ENCODE measurements at places on chromosomes 5 and 9.

DNA sequence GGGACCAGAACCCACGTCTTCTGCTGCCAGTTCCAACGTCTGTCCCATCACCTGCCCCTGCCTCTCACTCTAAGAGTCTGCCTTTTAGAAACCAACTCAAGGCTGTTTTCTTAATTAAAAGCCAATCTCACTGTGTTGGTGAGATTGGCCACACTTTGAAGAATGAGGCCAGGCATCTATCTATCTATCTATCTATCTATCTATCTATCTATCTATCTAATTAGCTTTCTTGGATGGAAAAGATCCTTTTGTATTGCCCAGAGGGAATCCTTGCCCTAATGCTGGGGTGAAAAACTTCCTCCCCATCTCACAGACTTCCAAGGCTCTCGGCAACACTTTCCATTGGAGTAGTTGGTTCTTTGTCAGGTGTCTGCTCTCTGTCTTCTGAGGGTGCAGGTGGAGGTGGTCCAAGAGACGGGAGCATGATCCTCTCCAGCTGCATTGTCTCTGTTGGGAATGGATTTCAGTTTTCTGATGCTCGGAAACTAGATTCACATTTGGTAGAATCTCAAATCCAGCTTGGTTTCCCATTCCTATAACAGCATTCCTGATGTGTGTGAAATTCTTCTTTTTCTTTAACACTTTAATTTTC, 57.9 kb downstream of the GALNT12 start:
- DNase-seq = no peak

DNA sequence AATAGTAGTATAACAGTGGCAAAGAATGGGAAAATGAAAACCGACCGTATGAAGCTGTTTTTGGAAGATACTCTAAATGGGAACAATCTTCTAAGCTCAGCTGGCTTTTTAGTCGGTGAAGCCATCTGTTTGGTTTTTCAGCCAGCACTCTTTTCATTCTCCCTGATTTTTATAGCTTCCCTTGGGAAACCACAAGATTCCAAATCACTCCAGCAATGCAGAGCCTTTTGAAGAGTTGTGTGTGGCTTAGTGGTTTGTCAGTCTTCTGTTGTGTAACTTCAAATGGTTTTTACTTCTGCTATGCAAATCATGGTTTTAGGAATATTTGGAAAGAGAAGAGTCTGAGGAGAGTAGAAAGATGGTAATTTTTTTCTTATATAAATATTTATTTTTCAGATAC, 180.7 kb downstream of the KDM4C start:
- no peak for DNase-seq

DNA sequence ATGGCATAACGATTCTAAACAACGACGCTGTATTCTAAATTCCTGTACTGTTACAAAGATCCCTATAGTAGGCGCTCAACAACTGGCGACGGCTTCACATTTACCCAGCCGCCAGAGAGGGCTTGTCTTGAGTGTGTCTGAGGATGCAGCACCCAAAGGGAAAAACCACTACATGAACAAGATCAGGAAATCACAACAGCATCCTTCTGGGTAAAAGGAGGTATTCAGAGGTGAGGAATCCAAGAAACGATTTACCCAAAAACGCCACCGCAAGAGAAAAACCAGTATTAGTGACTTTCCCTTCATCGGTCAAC, 711 bp downstream of the TTC33 start:
- peak; percentile 92 for DNase-seq

GRCh38 chr9:37899041-37899440, 4.9 kb downstream of the SLC25A51 start:
- DNase-seq = no peak

GRCh38 chr5:73673161-73673591, 47.2 kb downstream of the ARHGEF28 start:
- DNase-seq = peak; percentile 69

- DNase-seq = no peak
Observed at GRCh38 chr5:133613184-133613583, 843 bp upstream of the FSTL4 start.

GRCh38 chr9:16358751-16359150, 511.7 kb downstream of the BNC2 start:
- no peak for DNase-seq

GRCh38 chr5:10216107-10216506, 33.6 kb downstream of the ATPSCKMT start:
- no peak for DNase-seq

GRCh38 chr5:148913985-148914431, 87.6 kb downstream of the ADRB2 start:
- peak; percentile 11 for DNase-seq

- DNase-seq = no peak
Observed at GRCh38 chr5:165620394-165620793, 2115.0 kb downstream of the MAT2B start.

DNA sequence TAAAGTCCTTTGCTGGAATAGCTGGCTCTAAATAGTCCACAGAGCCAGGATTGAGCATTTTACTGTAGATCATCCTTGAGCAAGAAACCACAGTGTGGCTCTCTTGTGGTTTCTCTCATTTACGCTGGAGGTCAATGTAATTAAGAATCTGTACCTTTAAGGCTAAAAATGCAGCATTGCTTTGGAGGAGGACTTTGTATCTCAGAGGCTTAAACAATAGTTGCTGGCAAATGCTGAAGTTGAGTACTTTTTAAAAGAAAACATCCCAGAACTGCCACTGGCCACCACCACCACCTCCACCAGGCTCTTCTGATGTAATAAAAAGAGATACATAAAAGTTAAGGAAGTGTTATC, 177.3 kb upstream of the ADAMTSL1 start:
- DNase-seq = no peak

- DNase-seq = no peak
Observed at GRCh38 chr5:6833406-6833805, 120.2 kb downstream of the TENT4A start.

DNA sequence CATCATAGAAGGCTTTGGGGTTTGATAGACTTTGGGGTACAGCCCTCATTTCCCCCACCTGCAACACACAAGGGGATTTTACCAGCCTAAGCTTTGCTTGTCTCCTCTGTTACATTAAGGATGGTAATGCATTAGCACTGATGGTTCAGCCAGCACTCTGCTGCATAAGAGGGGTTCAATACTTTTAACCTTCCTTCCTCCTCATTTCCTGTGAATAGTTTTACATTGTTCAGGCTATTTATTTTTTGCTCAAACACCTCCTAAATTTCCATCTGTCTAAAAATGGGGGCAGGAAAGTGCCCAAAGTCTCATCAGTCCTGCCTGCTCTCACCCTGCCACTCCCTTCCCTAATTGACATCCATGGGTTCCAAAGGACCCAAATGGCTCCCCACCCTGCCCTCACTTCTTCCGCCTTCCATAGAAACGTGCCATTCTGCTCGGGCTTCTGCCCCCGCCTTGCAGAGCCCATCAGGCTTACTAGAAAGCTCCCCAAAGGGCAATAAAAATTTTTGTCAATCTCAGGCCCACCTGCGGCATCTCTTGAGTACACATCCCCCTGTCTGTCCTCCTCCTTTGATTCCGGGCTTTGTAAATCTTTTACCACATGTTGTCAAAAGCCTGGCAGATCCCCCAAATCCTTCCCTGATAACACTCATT, 239.5 kb upstream of the SLC24A2 start:
- DNase-seq = no peak

DNA sequence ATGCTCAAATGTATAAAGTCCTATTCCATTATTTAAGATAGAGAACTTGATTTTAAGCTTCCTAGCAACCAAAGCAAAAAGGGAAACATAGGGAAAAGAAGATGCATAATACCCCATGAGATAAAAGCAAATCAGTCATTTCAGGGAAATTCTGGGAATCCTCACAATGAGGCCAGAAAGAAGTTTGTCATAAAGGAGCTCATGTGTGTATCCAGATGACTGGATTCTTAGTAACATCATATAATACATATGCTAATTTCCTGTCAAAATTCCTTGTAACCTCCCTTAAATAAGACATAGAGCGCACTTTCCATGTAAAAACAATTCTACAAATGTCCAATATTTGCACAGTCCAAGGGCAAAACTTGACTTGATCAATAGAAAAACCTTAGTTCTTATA, 411.0 kb upstream of the WWC1 start:
- no peak for DNase-seq

- DNase-seq = peak; percentile 22
Observed at GRCh38 chr9:114696814-114697544, 15.0 kb upstream of the TEX48 start.

DNA sequence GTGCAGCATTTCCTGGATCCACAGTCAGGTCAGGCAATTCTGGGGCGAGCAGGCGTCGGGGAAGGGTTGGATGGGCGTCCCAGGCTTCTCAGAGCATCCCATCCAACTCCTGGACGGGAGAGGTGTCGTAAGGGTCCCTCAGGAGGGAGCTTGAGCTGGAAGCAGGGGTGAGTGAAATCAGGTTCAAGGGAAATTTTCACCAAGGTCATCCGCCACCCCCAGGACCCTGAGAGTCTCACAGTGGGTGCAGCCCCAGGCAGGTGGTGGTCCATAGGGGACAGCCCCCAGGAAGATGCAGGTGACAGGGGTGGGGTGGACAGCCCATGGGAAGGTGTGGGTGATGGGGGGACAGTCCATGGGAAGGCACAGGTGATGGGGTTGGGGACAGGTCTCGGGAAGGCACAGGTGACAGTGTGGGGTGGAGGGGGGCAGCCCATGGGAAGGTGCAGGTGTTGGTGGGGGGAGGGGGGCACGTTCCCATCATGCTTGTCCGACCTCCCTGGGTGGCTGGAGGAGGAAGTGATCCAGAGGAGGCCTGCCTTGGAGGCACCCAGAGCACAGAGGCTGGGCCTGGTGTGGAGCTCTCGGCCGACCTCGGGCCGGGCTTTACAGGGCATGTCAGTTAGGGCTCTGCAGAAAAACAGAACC, 48.9 kb downstream of the AHRR start:
- no peak for DNase-seq

- DNase-seq = no peak
Observed at GRCh38 chr9:129751841-129752801, 721 bp downstream of the PTGES start.

DNA sequence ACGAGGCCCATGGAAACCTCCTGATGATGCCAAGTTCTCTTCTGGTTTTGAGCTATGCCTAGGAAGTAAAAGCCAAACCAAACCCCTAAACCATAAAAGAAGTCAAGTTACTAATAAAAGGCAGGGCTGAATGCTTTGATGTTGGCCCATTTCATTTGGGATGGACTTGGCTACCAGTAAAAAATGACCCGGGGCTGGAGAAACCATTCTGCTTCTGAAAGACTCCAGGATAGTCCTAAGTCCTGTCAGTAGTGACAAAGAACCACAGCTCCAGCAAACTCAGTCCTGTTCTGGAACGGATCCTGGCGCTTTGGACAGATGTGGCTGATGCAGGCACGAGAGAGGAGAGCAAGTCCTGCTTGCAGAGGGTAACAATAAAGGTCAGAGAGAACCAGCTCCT, 68.6 kb downstream of the SH3PXD2B start:
- no peak for DNase-seq

DNA sequence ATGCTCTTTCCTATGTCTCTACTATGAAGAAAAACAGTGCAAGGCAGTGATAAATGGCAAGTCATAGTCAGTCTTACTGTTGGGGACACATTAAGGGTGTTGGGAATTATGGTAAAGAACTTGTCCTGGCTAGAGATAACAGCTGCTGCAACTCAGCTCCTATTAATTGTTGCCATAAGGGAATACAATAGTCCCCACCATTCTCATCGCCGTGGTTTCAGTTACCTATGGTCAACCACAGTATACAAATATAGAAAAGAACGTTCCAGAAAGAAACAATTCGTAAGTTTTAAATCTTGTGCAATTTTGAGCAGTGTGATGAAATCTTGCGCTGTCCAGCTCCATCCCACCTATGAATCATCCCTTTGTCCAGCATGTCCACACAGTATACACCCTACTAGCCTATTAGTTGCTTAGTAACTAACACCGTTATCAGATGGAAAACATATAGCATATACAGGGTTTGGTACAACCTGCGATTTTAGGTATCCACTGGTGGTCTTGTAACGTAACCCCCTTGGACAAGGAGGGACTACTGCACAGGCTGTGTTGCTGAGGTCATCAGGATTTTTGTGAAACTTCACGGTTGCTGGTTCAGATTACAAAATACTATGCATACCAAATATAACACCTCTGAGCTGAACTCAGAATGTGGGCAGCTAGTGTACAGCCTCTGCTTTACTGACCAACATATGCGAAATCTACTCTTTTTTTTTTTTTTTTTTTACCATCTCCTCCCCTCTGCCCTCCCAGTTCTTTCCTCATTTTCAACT, 53.5 kb downstream of the ZFR start:
- peak; percentile 22 for DNase-seq

GRCh38 chr9:136550439-136551289, 4.8 kb upstream of the NOTCH1 start:
- no peak for DNase-seq

DNA sequence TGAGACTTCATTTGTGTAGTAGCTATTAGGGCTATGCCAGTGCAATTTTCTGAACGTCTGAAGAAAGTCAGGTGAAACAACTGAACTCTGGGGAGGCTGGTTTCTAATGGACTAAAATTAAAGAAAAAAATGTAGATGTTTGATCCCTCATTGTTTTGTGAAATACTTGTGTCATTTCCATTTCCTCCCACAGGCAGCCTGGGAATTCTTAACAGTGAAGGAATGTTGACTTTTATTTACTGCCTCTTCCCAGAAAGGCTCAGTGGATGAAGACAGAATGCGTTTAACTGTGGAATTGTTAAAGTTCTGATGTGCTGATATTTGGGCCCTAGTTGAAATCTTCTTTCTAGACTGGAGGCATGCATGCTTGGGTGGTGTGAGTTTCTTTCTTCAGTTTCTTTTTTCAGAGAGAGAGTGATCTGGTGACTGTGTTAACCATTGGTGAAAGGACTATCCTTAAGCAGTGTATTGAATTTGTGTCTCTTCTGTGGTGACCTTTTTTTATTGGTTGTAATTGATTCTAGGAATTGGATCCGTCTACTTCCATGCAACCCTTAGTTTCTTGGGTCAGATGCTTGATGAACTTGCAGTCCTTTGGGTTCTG, 15.5 kb downstream of the ACER2 start:
- DNase-seq = no peak

- no peak for DNase-seq
Observed at GRCh38 chr5:100590867-100591266, 55.7 kb downstream of the FAM174A start.

GRCh38 chr5:135024956-135025729, 8.9 kb downstream of the PITX1 start:
- DNase-seq = no peak

- no peak for DNase-seq
Observed at GRCh38 chr5:178351221-178352034, 118.8 kb upstream of the PHYKPL start.

- no peak for DNase-seq
Observed at GRCh38 chr5:88140396-88140855, 128.2 kb downstream of the TMEM161B start.
